Upper lobe of left lung (tissue), 6 donors: ENCODE measurements at places on chromosomes 11 and 22. TPM values are rescaled to one million over a fixed set of nuclear protein-coding genes. Genes with fewer than 3 reads are reported as not detected.

DNA sequence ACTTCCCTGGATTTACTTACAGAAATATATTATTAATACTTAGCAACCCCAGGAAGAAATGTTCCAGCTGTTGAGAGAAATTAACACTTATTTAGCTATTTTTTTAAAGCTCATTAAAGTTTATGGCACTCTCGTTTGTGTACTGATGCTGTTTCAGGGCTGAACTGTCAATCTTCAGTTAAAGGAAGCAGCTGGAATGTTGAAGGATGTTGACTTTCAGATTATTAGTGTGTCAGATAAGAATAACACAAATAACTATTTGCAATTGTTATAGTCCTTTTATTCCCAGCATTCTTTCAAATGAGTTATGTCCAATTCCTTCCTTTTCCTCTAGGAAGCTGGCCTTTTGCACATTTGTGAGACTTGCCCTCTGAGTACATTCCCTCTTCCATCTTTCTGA, 278.2 kb upstream of the RAG2 start:
- DNase-seq = no peak
- no peak overlapping the region for H3K4me3 ChIP-seq
- H3K4me1 ChIP-seq = no peaks in the 10 kb centered on the region

DNA sequence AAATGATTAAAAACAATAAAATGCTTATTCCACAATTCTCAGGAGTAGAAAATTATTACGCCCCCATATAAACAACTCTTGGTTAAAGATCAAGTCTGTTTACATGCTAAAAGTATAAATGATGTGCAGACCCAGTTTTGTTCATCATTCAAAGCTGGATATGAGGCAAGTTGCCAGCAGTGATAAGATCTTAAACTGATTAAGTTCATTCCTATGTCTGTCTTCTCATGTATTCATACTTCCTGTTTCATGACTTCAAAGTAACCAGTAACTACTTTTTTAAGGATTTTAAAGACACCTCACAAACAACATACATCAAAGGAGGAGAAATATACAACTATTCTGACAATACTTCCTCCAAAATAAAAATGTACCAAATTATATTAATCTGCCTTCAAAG, 55.0 kb upstream of the ARHGAP32 start:
- H3K36me3 ChIP-seq = no peaks in the 10 kb centered on the region
- H3K27ac ChIP-seq = no peak overlapping the region
- DNase-seq = no peak
- no peaks in the 10 kb centered on the region for H3K27me3 ChIP-seq
- H3K4me1 ChIP-seq = no peaks in the 10 kb centered on the region

DNA sequence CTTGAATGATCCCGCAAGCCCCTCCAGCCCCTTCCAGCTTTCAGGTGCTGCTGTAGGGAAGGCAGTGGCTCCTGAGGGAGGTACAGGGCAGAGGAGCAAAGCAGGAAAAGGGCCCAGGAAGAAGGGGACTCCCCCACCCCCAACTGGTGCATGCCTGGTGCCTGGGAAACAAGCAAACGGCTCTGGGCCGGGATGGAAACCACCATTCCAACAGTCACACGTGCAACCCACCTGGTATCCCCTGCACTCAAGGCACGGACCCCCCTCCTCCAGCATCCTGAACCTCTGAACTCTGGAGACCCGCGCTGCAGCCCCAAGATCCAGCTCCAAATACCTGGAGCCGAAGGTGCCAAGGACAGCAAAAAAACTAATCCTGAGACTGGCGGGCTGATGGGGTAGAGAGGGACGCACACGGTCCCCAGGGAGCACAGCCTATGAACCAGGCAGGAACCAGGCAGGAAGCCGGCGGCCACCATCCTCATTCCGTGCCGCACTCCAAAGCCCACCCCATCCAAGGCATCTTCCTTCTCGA, 537 bp downstream of the SCN4B start:
- H3K36me3 ChIP-seq = no peaks in the 10 kb centered on the region
- peaks cover 23% of the 10 kb centered on the region for H3K4me1 ChIP-seq
- no peaks in the 10 kb centered on the region for H3K27me3 ChIP-seq
- H3K4me3 ChIP-seq = peak overlapping the region; percentile 49
- DNase-seq = no peak

GRCh38 chr11:1825039-1825740, 9.6 kb upstream of the SYT8 start:
- no peak overlapping the region for H3K4me3 ChIP-seq
- no peaks in the 10 kb centered on the region for H3K27me3 ChIP-seq
- DNase-seq = peak; percentile 68
- no peaks in the 10 kb centered on the region for H3K36me3 ChIP-seq

- no peak overlapping the region for H3K27ac ChIP-seq
- H3K4me3 ChIP-seq = no peak overlapping the region
Observed at GRCh38 chr11:20157728-20158127, 2.5 kb downstream of the DBX1 start.

DNA sequence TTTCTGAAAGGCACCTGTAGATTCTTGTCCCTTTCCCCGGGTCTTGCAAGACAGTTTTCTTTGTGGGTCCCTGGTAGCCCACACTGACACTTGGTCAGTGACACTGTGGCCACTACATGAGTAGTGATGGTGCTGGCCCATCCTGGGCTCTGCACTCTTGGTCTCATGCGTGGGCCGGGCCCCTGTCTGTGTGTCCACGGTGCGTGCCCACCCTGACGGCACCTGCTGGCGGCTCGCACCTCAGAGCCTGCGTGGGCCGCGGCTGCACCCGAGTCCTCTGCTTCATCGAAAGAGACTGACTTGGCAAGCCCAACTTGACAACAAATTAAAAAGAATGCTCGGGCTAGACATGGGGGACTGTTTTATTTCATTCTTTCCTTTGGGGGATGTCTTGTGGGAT, 37.5 kb downstream of the ADAMTS15 start:
- no peak overlapping the region for H3K27ac ChIP-seq
- H3K4me1 ChIP-seq = no peaks in the 10 kb centered on the region
- H3K4me3 ChIP-seq = no peak overlapping the region
- no peak for DNase-seq
- H3K36me3 ChIP-seq = no peaks in the 10 kb centered on the region

GRCh38 chr11:61303725-61304124, 8.6 kb upstream of the VWCE start:
- no peaks in the 10 kb centered on the region for H3K27me3 ChIP-seq
- no peak overlapping the region for H3K4me3 ChIP-seq
- DNase-seq = no peak
- H3K27ac ChIP-seq = no peak overlapping the region

- peak overlapping the region; percentile 20 for H3K27ac ChIP-seq
- DNase-seq = no peak
- no peak overlapping the region for H3K4me3 ChIP-seq
- H3K27me3 ChIP-seq = no peaks in the 10 kb centered on the region
- H3K36me3 ChIP-seq = no peaks in the 10 kb centered on the region
Observed at GRCh38 chr11:75189911-75190310, 39.0 kb downstream of the SLCO2B1 start.

- H3K4me1 ChIP-seq = peaks cover 30% of the 10 kb centered on the region
- no peaks in the 10 kb centered on the region for H3K27me3 ChIP-seq
- H3K27ac ChIP-seq = peak overlapping the region; percentile 99
Observed at GRCh38 chr11:67584881-67585873, 1.6 kb downstream of the GSTP1 start.

GRCh38 chr11:2296913-2297622, 4.7 kb downstream of the C11orf21 start:
- peak; percentile 13 for DNase-seq
- no peak overlapping the region for H3K4me3 ChIP-seq
- no peaks in the 10 kb centered on the region for H3K4me1 ChIP-seq
- H3K27ac ChIP-seq = no peak overlapping the region
- no peaks in the 10 kb centered on the region for H3K36me3 ChIP-seq

DNA sequence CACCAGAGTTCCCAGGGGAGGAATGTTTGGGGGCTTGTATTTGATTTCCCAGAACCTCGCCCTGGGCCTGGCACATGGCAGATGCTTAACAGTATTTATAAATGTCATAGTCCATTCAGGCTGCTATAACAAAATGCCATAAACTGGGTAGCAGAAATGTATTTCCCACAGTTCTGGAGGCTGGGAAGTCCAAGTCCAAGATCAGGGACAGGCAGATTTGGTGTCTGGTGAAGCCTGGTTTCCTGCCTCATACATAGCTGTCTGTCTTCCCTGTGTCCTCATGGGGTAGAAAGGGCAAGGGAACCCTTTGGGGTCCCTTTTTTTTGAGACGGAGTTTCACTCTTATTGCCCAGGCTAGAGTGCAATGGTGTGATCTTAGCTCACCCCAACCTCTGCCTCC, 24.0 kb downstream of the KCTD21 start:
- no peak for DNase-seq
- no peaks in the 10 kb centered on the region for H3K36me3 ChIP-seq
- no peaks in the 10 kb centered on the region for H3K27me3 ChIP-seq
- H3K4me3 ChIP-seq = no peak overlapping the region

GRCh38 chr22:29386708-29387107, 1.7 kb downstream of the AP1B1 start:
- peaks cover 3% of the 10 kb centered on the region for H3K36me3 ChIP-seq
- H3K4me1 ChIP-seq = peaks cover 52% of the 10 kb centered on the region
- H3K27ac ChIP-seq = peak overlapping the region; percentile 50
- no peak for DNase-seq
- no peak overlapping the region for H3K4me3 ChIP-seq
- H3K27me3 ChIP-seq = no peaks in the 10 kb centered on the region

GRCh38 chr11:5933116-5933515, 8.9 kb upstream of the OR56A3 start:
- no peak overlapping the region for H3K4me3 ChIP-seq
- H3K27me3 ChIP-seq = no peaks in the 10 kb centered on the region

DNA sequence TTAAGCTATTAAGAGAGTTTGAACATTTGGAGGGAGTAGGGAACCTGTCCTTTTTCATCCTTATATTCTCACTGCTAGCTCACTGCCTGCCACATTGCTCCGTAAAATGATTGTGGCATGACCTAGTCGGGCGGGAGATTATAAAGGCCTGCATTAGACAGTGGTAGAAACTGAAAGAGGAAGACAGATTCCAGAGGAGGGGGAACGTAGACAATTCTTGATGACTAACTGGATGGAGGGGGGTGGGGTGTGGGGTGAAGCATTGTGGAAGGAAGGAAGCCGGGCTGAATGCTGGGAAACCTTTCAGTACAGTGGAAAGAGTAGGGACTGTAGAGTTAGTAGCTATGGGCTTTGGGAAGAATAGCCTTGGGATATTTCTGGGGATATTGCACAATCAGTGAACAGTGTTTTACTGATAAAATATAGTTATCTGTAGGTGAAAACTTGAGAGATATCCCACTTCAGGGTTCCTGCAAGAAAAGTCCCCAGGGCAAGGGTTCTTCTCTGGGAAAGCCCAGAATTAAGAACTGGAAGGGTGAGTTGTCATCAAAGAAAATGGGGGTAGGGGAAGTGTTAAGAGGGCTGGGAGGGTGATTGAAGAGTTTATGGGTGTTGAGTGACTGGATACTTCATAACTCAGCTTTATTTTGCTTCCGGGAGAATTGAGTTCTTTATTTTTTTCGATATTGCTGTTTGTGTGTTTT, 2.1 kb downstream of the MED15 start:
- H3K4me1 ChIP-seq = peaks cover 51% of the 10 kb centered on the region
- peak overlapping the region; percentile 79 for H3K4me3 ChIP-seq
- DNase-seq = no peak

- H3K36me3 ChIP-seq = no peaks in the 10 kb centered on the region
- H3K27ac ChIP-seq = no peak overlapping the region
- H3K4me1 ChIP-seq = no peaks in the 10 kb centered on the region
- no peak for DNase-seq
- no peaks in the 10 kb centered on the region for H3K27me3 ChIP-seq
Observed at GRCh38 chr22:47598864-47599263, 836.4 kb downstream of the TBC1D22A start.

DNA sequence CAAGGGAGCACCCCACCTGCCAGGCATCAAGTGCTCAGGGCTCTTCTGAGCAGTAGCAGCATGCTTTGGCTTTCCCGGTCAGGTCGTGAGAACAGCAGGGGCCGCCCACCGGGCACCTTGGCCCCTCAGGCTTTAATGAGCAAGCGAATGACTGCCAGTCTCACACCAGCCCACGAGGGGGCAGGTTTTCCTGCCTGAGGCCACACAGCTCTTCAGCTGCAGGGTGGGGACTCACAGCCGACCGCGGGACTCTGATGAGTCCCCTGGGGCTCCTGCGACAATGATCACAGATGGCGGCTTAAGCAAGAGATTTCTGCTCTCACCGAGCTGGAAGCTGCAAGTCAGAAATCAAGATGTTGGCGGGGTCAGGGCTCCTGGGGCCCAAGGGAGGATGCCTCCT, 14.3 kb upstream of the FGF19 start:
- peaks cover 7% of the 10 kb centered on the region for H3K27me3 ChIP-seq
- no peak for DNase-seq
- no peak overlapping the region for H3K27ac ChIP-seq
- no peak overlapping the region for H3K4me3 ChIP-seq
- H3K4me1 ChIP-seq = no peaks in the 10 kb centered on the region

DNA sequence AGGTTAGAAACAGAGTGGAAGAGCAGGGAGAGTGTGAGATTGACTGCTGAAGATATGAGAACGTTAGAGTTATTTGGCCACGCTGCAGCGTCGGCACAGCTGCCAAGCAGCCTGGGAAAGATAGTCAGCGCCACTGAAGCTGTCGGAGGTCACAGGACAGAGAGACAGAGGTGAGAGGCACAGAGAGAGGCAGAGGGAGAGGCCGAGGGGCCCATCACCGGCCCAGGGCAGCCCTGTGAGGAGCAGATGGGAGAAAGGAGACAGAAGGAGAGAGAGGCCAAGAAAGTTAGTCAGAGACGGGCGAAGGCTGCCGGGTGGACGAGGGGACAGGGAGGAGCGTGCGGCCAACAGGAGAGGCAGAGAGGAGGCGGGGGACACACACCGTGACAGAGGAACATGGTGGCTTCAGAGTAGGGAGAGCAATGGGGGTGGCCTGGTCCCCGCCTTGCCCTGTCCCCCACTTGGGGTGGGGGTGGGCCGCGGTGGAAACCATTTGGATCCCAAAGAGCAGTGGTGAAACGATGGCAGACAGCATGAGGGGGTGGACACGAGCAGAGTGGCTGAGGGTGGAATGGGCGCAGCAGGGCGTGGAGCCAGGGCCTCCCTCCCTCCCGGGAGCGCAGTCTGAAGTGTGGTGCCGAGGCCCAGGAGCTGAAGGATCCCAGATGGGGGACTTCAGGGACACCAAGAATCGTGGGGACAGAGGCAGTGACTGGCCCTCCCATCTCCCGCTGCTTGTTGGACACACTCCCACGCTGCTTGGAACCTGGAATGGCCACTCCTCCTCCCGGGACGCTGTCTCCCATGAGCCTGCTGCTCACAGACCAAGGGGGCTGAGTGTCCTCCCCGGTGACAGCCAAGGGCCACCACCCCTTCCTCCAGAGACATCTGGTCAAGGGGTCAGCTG, 26.6 kb downstream of the LRRC10B start:
- H3K4me3 ChIP-seq = no peak overlapping the region
- no peaks in the 10 kb centered on the region for H3K27me3 ChIP-seq
- peaks cover 2% of the 10 kb centered on the region for H3K4me1 ChIP-seq
- H3K27ac ChIP-seq = no peak overlapping the region
- no peaks in the 10 kb centered on the region for H3K36me3 ChIP-seq

Gene C11orf52
- 7.1 TPM for total RNA-seq

Gene WNT11
- total RNA-seq = 3.1 TPM

Gene OTOG
- total RNA-seq = not detected

Gene MAP6
- 9.4 TPM for total RNA-seq

Gene DEFB131B
- not detected for total RNA-seq

Gene SART1
- total RNA-seq = 120 TPM

Gene MYRF
- total RNA-seq = 46.5 TPM

Gene UPK2
- not detected for total RNA-seq

Gene NTM
- 106 TPM for total RNA-seq
